ENCODE measurements at places on chromosomes 1 and 21.

DNA sequence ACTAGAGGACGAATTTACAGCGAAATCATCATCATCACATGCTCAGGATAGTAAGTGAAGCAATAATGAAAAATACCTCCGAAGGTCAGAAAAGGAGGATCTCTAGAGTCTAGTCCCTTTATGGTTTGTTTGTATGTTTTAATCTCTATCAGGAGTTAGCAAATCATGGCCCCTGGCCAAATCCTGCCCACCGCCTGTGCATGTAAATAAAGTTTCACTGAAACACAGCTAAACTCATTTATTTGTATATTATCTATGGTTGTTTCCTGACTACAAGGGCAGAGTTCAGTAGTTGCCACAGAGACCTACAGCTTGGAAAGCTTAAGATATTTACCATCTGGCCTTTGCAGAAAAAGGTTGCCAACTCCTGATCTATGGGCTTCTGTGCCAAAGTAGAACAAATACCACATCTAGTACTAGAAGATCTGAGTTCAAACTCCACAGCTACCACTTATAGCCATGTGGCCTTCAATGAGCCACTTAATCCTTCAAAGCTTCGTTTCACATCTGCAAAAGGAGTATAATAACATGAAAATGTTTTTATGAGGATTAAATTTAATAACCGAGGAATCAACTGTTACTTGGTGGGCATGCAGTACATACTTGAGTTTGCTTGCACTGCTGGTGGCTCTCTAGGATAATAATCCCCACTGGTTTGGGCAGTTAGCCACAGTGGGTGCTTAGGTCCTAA lies 94.0 kb upstream of the KIF26B start:
- no peak for DNase-seq

- no peak for DNase-seq
These were observed 6.5 kb upstream of the RGS16 start for GRCh38 chr1:182610606-182611194.

- no peak for DNase-seq
These were observed 13.6 kb downstream of the KRTAP10-1 start for GRCh38 chr21:44526096-44526997.

GRCh38 chr1:27603309-27603680 lies 649 bp downstream of the AHDC1 start:
- no peak for DNase-seq

GRCh38 chr1:116006486-116006964 lies 30.2 kb downstream of the SLC22A15 start:
- DNase-seq: no peak
